ENCODE measurements at places on chromosomes 12 and 14.

- DNase-seq: peak; percentile 39
Observed at GRCh38 chr12:100661300-100661951, 87.9 kb downstream of the GAS2L3 start.

DNA sequence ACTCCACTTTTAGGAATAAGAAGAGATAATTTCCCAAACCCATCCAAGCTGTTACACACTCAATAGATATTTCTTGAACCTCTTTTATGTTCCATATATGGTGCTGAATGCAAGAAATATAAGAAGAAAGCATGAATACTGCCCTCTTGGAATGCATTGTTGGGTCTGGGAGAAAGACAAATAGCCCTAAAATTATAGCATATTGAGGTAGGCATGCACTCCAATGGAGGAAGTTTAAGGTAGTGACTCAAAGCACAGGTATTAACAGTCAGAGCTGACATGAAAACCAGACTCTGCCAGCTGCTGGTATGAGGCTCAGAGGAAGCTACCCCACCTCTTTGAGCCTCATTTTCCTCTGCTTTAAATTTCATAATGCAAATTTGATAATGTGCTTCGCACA is 261.3 kb upstream of the NOS1 start:
- peak; percentile 3 for DNase-seq

- DNase-seq: no peak
Observed at GRCh38 chr14:98925354-98926040, 346.5 kb downstream of the BCL11B start.

DNA sequence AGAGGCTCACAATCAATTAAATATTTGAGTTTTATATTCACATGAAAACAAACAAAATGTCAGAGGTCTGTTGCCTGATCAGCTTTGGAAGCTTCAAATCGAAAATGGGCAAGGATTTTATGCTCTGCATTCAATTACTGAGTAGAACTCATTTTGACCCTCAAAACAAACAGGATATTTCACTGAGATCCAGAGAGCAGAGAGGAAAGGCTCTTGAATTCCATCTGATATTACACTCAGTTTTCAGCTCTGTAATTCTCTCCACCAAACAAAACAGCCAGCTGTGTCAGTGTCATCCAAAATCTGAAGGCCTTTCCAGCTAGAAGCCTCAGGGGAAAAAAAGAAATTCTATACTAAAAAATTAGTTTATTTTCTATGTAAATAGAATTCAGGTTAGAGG is 128.6 kb upstream of the FLRT2 start:
- no peak for DNase-seq

DNA sequence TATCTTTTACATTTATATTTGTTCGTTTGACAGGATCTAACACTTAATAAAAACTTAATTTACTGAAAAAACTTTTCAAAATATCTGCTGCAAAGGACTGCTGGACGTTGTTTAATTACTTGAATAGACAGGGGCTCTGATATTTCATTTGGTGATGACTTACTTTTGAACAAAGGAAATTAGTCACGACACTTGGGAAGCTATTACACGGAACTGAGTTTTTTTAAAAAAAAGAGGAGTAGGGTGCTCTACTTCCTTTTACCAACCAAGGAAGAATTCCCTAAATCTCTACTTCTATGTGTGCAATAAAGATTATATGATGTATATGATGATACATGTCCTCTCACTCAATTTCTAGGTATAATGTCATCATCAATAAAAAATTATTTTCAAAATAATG is 4.7 kb downstream of the FGD6 start:
- peak; percentile 80 for DNase-seq

GRCh38 chr12:31954925-31955858 is 4.0 kb upstream of the RESF1 start:
- DNase-seq: no peak

DNA sequence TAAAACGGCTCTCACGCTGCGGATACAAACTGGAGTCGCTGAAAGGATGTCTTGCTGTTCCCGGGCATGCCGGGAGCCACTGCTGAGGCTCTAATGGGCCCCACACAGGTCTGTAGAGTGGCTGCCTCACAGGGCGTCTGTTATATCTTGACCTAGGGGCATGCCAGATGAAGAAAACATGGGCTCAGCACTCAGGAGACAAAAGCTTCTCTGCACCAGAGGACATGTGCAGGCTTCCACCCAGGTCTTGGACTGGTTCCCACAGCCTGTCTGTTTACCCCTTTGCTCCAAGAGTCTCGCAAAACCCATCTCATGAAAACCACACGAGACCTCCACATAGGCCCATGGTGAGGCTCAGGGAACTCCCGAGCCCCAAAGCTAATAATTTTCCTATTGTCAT is 134.2 kb downstream of the RPS29 start:
- DNase-seq: no peak

DNA sequence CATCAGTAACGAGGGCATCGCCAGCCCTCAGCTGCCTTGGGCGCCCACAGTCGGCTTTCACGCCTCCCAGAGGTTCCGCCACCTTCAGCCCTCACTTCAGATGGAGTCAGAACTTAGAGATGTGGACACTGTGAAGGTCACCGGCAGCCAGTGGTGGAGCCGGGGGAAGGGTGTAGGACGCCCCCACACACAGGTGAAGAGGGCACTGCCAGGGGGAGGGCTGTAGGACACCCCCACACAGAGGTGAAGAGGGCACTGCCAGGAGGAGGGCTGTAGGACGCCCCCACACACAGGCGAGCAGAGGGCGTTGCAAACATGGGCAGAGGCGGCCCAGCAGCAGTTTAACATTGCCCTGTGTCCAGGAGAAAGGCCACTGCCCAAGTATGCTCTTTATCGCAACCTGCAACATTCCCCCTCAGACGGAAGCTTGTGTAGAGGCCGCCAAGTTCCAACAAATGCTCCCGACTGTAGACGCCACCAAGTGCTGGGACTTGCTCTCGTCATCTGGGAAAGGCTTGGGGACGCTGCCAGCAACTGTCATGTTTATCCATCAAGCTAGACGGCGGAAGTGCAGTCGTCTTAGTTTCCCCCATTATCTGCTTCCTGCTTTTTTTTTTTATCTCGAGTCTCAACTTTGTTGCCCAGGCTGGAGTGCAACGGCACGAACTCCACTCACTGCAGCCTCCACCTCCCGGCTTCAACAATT is 4.9 kb upstream of the ANKLE2 start:
- peak; percentile 3 for DNase-seq

DNA sequence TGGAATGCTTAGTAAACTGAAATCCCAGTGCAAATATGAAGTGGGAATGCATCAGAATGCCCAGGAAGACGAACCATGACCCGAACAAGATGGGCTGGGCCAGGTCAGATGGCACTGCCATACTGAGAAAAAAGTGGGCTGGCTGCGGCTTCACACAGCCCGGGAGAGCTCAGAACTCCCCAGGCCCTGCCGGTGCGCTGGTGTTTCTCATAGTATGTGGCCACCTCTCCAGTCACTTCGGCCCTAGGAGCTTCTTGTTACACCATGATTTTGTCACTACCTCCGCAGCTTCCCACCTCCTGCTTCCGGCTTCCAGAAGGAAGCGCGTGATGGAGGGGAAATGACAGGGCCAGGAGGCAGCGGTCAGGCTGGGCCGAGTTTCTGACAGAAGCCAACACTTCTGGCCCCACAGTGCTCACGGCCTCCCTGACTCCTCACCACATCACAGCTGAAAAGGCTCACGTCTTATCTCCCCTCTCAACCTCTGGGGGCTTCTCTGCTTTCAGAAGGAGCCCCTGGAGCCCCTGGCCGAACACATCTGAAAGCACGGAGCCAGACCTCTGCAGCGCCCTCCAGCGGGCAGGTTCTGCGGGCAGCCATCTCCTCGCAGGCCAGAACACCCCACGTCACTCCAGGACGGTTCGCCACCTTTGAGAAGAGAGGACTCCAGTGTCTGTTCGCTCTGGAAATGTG is 30.7 kb downstream of the DAD1 start:
- DNase-seq: no peak

DNA sequence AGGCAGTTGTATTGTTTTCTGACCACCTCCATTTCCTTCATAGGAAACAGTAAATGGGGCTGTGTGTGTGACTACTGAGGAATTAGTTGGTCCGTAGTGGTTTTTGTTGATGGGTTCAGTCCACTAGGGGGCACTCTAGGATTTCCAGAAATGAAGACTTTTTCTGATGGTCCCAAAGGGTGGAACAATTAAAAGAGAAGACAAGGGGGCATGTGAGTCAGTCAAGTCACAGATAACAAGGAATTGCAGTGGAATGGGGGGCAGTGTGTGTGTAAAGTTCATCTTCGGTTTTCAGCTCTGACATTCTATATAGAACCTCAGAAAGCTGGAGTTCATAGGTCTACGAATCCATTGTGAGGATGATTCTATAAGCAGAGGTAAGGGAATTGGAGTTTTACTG is 186.6 kb upstream of the OR4E1 start:
- DNase-seq: peak; percentile 47

DNA sequence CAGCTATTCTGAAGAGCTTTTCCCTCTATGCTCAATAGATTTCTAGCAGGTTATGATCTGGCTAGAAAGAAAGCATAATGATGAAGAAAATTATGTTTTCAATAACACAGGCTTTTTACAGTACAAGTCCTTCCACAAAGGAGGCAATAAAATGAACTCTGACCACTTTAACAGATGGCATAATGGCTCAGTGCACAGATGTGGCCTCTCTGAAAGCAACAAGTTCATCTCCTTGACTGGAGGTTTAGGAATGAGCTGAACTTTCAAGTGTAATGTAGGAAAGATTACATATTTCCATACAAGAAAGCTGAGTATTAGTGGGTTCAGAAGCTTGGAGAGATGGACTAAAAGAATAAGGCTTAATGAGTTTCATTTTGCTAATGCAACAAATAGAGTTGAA is 147.4 kb downstream of the EFCAB11 start:
- no peak for DNase-seq

DNA sequence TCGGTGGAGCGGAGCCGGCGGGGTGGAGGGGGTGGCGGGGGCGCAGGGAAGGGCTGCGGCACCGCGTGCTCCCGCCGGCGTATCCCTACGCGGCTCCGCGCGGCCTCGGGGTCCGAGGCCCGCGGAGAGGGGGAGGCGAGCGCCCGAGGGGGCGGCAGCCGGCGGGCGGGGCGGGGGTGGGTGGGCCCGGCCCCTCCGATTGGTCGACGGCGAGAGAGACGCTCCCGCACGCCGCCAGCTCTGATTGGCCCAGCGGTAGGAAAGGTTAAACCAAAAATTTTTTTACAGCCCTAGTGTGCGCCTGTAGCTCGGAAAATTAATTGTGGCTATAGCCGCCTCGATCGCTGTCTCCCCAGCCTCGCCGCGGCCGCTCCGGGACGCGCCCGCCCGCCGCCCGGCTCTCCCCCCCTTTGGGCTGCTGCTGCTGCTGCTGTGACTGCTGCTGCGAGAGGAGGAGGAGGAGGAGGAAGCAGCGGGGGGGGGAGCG is at the start of gene FOXG1:
Gene FOXG1, plus strand, starts transcription at position 319 of the 487 bp plus-strand sequence. CDS start 493 bp downstream, outside the sequence.
- no peak for DNase-seq

- DNase-seq: peak; percentile 65
Observed at GRCh38 chr12:62128175-62128975, 131.8 kb upstream of the USP15 start.

GRCh38 chr12:84495711-84496110 is 416.9 kb downstream of the SLC6A15 start:
- DNase-seq: no peak

DNA sequence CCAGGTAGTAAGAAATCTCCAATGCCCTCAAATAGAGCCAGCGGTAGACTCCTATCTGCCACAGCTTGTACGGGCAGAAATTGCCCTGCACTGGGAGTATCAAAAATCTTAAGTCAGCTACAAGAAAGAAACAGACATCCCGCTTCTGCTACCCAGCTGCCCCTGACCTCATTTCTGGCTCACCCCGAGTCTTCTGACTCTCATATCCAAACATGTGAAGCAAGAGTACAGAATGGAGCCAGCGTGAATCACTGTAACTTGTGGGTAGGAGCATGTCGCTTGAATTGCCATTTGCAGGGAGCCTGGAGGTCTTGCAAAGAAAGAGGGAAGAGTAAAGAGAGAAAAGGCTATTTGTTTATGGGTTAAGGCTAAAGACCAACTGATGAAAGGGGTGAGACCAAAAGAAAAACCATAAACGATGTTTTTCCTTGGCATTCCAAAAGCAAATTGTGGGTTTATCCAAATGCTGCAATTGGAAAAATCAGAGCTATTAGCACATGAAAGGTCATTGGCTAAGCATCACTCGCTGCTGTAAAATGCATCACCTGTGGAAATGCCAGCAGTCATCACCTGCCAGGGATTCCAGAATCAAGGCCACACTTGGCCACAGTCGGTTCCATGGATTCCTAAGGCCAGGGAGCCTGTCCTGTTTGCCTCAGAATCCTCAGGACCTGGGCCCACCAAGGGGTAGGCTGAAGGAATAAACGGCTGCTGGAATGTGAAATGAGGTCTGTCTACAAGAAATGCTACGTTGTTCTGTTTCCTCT is 86.6 kb downstream of the FOXN3 start:
- DNase-seq: no peak

GRCh38 chr14:95488376-95489213 is 27.9 kb downstream of the SYNE3 start:
- no peak for DNase-seq

DNA sequence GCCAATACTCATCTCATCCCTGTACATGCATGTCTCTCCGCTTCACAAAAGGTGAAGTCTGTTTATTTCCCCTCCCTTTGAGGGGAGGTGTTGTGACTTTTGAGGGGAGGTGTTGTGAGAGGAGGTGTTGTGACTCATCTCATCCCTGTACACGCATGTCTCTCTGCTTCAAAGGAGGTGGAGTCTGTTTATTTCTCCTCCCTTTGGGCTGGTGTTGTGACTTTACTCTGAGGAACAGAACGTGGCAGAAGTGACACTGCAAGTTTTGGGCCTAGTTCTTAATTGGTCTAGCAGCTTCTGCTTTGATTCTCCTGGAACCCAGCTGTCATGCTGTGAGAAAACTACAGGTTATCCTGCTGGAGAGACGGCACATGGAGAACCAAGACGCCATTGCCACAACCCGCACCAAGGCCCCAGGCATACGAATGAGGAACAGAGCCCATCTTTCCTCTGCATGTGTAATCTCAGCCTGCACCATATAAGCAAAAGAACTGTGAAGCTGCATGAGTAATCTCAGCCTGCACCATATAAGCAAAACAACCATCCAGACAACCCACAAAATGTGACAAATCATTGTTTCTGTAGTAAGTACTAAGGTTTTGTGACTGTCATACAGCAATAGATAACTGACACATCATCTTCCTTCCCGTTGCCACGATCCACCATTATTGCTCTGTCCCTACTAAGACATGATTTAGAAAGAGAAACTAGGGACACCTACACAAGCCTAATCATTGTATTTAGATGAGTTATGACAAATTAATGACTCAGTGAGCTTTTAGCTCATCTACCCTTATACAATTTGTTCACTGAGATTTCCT is 30.0 kb downstream of the GALNT4 start:
- DNase-seq: peak; percentile 77

DNA sequence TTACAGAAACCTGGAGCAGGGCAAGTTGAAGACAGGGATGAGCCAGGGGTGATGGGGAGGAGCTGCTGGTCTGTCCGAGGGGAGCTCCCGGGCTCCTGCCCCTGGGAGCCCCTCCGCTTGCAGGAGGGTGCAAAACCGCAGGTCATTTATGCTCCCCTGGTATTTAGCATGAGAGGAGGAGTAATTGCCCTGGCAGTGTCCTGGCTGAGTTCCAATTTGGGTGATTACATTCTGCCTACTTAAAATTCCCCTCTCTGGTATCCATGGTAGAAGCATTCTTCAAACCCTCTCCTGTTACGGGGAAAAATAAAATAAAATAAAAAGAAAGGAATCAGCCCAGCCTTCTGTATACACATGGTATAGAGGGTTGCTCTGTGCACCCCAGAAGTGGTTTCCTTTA is 61.7 kb upstream of the VRK1 start:
- DNase-seq: no peak
